Testis (tissue), 5 donors: ENCODE measurements at places on chromosomes 2 and 18. TPM values are rescaled to one million over a fixed set of nuclear protein-coding genes. Genes with fewer than 3 reads are reported as not detected.

Gene CD8A
- 1.7 TPM for total RNA-seq

Gene TMEM198
- 11.8 TPM for total RNA-seq

Gene STEAP3
- 5.1 TPM for total RNA-seq

Gene STARD6
- 5.7 TPM for total RNA-seq

Gene HOXD3
- 14.0 TPM for total RNA-seq
